ENCODE measurements at places on chromosomes 3 and 15.

- no peak for DNase-seq
Measured at GRCh38 chr3:42855219-42855546, 20.5 kb downstream of the CYP8B1 start.

GRCh38 chr3:172303181-172303580 is 145.1 kb downstream of the GHSR start:
- no peak for DNase-seq

GRCh38 chr3:165532851-165533250 is 304.4 kb downstream of the BCHE start:
- no peak for DNase-seq

GRCh38 chr3:190261015-190261414 is 61.2 kb downstream of the CLDN1 start:
- no peak for DNase-seq
